ENCODE measurements at places on chromosomes 1 and 21.
A peak's percentile ranks its signal among the peaks of the same experiment; 100 is the strongest.

DNA sequence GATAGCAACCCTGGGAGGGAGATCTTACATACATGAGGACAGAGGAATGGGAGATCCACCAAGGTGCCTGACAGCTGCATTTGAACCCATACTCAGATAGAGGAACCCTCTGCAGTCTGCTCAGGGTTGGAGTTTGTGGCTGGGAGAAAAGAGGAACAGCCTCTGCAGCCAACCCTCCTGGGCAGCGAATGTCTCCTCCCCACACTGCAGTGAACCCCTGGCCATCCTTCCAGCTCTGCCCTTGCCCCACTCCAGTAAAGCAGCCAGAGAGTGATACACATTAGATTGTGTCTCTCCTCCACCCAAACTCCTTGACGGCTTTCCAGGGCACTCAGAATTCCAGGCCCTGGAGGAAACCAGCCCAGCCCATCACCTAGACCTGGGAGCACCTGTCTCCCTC is 137.7 kb downstream of the RUNX1 start:
- no peak for DNase-seq

DNA sequence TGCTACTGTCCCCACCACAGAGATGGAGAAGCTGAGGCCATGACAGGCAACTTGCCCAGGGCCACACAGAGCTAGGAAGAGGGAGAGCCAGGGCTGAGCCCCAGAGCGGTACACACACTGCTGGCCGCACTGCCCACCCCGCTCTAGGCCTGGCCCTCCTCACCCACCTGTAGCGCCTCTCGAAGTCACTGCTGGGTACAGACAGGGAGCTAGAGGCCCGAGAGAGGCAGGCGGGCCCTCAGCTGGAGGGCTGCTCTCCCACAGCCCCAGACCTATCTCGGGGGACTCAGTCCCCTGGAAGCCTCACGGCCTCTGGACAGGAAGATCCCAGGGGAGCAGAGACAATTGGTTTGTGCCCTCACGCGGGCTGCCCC is 17.3 kb upstream of the PLEKHG5 start:
- DNase-seq, result no peak

DNA sequence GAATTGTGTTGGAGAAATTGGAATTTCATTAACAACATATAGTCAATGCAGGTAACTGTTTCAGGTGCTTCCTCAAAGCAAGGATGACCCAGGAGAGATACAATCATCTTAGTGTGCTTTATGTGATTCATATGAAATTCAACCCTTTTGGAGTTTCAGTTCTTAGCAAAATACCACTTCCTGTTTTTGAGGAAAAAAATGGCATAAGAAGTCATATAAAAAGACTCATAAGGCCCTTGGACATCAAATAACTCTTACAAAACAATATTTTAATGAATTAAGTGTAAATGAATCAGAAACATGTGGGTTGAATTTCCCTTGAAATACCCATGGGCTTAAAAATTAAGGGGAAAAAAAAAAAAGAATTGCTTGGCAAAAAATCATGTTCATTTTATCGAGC is 926.6 kb downstream of the LTN1 start:
- DNase-seq, result no peak

GRCh38 chr1:76237211-76237610 is 162.7 kb downstream of the ST6GALNAC3 start:
- DNase-seq, result no peak

GRCh38 chr1:54575605-54576290 is 27.7 kb downstream of the ACOT11 start:
- DNase-seq, result no peak

DNA sequence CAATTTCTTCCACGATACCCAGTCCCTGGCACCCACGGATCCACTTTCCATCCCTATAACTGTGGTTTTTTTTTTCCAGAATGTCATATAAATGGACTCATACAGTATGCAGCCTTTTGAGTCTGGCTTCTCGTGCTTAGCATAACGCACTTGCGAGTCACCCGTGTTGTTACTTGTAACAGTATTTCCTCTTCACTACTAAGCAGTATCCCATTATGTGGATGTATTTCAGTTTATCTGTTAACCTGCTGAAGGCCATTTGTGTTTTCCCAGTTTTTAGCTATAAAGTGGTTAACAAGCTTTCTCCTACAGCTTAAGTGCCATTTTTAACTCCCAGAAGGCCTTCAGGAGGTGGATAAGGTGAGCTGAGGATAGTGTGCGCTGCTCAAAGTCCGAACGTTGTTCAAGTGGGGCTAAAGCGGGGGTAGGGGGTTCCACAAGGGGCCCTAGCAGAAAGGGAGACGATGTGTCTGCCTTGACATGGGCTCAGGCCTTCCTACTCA is 829 bp downstream of the ADAR start:
- no peak for DNase-seq

- DNase-seq, result no peak
These were observed 23.4 kb downstream of the MAPKAPK2 start for GRCh38 chr1:206708058-206708457.

DNA sequence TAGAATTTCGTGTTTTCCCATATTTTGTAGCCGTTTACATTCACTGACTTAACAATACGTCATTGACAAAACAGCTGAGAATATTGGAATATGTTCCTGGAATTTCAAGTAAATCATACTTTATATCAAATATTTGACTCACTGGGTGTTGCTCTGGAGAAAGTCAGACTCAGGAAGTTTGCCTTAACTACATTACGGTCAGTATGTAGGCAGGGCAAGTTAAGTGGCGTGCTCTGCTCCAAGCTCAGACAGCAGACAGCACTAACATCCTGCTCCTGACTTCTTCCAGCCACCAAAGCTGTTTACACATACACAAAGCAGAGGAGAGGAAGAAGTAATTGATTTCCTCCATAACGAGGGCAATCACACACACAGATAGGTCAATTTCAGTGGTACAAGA is 414.6 kb downstream of the LRRIQ3 start:
- DNase-seq, result no peak

GRCh38 chr1:34858901-34859445 is 576 bp downstream of the SMIM12 start:
- peak; percentile 79 for DNase-seq

DNA sequence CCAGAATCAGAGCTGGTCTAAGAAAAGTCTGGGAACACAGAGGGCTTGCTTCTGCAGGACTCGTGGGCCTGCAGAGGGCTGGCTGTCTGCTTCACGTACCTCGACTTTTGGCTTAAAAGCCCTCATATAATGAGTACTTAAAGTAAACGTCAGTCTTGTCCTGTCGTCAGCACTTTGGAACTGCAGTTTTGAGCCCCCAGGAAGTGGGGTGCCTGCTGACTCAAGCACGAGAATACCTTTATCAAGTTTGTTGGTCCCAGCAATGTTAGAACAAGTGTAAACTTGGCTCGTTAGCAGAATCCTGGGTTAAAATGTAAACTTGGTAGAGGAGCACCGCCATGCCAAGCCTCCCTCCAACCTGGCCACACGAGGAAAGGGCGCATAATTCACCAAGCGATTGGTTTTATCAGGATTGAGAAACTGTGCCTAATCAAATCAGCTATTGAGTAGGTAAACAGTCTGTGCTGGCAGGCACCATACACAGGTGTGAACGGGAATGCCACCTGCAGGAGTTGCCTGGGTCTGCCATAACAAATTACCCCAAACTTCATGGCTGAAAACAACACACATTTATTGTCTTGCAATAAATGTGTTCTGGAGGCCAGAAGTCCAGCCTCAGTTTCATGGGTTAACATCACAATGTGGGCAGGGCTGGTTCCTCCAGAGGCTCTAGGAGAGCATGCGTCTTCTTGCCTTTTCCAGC is 45.0 kb upstream of the FHAD1 start:
- no peak for DNase-seq

GRCh38 chr1:101407505-101408211 is 170.8 kb downstream of the S1PR1 start:
- no peak for DNase-seq

- DNase-seq, result peak; percentile 13
These were observed 25.9 kb downstream of the RUNX3 start for GRCh38 chr1:24903955-24904730.

DNA sequence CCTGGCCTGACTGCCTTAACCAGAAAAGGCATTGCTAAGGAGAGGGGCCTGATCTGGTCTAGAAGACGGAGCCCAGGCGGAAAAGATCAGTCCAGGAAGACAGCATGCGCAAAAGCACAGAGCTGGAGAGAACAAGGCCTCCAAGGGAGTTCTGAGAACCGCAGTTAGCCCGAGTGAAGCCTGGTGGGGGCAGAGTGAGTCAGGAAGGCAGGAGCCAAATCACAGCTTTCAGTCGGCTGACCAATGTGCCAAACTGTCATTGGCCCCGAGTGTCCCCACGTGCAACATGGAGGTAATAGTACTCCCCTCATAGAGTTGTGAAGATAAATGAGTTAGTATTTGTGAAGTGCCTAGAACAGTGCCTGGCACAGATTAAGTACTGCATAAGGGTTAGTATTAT is 1.2 kb upstream of the TSPAN2 start:
- no peak for DNase-seq

DNA sequence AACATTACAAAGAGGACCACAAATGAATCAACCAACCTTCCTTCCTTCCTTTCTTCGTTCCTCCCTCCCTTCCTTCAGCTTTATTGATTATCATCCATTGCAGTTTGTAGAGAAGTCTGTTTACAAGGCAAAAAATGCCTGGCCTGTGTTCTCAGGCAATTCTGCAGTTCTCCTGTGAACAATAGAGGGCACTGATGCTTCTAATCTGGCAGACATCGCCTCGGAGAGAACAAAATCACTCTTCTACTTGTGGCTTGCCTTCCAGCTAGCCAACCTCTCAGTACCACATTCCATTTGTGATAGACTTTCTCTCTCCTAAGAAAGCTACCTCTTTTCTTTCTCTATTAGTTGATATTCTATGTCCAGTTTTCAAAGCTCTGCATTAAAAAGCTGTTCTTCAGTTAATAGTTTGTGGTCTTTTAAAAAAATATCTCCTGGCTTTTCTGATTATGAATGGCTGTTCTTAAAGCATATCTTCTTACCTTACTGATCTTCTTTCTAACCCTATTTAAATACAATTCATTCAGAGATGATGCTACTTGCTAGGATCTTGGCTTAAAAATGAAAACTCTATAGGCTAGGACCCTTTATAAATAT is 26.9 kb upstream of the ESRRG start:
- DNase-seq, result peak; percentile 70

DNA sequence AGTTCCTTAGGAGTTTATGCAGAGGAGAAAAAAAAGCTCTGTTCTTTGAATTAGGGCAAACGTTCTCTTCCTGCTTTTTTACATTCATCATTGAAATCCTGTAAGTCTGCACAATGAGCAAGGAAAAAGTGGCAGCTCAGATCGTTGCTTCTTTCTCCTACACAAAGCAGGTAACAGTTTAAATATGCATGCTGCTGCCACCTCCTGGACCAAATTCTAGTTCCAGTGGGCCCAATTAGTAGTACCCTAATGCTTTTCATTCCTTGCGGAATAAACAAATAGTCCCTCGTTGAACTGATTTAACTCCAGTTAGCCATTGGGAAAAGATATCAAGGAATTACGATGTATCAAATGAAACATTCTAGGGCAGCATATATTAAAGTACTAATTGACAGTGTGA is 20.1 kb downstream of the YTHDF2 start:
- no peak for DNase-seq

- DNase-seq, result no peak
These were observed 22.5 kb downstream of the BATF3 start for GRCh38 chr1:212677136-212677535.

DNA sequence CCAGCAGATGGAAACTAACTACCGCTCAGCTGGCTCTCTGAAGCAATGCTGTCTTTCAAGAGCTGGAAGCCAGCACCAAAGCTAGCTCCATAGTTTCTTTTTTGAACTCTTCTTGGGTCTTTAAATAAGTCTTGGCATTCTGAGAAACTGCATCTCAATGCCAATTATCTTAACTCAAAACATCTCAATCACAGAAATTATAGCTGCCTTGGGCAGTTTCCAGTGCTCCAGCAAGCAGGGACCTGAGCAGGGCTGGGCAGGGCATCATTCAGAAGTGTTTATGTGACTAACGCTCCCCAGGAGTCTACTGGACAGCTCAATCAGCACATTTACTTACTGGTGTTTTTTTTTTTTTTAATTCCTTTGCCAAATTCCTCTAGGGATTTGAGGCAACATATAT is 18.3 kb upstream of the PADI4 start:
- no peak for DNase-seq

- no peak for DNase-seq
These were observed 2.9 kb upstream of the TFF3 start for GRCh38 chr21:42317826-42318746.

GRCh38 chr1:110176299-110176956 is 26.1 kb downstream of the SLC6A17 start:
- DNase-seq, result peak; percentile 90

DNA sequence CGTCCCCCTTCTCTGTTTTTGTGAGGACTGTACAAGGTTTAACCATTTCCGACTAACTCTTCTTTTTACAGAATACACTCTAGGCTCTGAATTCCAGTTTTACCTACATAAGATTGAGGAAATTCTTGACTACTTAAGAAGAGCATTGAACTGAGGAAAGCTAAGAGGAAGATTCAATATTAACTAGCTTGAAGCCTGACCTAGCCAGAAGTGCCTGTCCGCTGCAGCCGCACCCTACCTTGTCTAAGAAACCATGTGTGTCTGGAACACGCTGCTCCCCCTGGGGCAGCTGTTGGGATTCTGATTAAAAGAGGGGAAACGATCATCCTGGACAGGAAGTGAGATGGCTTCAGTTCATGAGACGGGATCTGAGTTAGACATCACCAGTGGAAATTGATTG is 28.9 kb downstream of the CA6 start:
- no peak for DNase-seq

DNA sequence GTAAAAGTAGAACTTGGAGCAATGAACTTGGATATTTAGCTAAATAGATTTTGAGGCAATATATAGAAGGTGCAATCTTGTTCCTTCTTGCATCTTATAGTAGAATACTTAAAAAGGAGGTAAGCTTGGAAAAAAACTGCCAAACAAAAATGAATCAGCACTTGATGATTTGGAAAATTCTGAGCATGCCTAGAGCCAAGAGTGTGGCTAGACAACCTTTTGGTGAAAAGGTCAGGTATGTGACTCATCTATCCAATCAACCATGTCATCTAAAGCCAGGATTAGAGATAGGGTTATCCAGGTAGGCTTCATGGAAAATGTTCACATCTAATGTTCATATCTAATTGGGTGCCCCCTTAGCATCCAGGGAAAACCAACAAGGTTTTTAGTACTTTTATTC is 515.0 kb downstream of the COL11A1 start:
- no peak for DNase-seq

GRCh38 chr1:114455102-114455785 is 55.8 kb downstream of the TRIM33 start:
- DNase-seq, result no peak

- no peak for DNase-seq
These were observed 7.2 kb upstream of the ATP1A1 start for GRCh38 chr1:116365857-116366256.

DNA sequence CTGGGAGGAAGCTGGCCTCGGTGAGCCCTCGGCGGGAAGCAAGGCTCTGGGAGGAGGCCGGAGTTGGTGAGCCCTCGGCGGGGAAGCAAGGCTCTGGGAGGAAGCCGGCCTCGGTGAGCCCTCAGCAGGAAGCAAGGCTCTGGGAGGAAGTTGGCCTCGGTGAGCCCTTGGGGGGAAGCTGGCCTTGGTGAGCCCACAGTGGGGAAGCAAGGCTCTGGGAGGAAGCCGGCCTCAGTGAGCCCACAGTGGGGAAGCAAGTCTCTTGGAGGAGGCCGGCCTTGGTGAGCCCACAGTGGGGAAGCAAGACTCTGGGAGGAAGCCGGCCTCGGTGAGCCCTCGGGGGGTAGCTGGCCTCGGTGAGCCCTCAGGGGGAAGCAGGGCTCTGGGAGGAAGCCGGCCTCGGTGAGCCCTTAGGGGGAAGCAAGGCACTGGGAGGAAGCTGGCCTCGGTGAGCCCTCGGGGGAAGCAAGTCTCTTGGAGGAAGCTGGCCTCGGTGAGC is 36.0 kb downstream of the KRTAP10-1 start:
- no peak for DNase-seq

GRCh38 chr1:241589521-241589920 is 50.6 kb downstream of the CHML start:
- DNase-seq, result no peak
